NCI-H226 (cell line): ENCODE measurements at places on chromosomes 12 and 14.

- DNase-seq, result no peak
These were observed 81.1 kb downstream of the ITPK1 start for GRCh38 chr14:93034671-93034994.

DNA sequence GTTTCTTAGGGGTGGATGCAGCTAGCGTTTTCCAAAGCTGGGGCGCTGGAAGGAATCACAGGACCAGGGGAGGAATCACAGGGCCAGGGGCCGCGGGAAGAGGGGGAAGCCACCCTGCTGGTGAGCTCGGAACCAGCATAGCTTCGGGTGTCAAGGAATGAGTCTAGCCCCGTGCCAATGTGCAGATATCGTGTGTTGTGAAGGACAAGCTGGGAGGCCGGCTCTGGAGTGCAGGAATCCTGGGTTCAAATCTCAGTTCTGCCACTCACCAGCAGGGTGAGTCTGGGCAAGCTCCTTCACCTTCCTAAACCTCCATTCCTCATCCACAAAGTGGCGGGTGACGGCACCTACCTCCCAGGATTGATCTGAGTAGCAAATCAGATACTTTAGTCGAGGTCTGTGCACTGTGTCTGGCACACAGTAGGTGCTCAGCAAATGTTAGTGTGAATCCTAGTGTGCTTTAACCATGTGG is 53.6 kb upstream of the RIN3 start:
- DNase-seq, result no peak

DNA sequence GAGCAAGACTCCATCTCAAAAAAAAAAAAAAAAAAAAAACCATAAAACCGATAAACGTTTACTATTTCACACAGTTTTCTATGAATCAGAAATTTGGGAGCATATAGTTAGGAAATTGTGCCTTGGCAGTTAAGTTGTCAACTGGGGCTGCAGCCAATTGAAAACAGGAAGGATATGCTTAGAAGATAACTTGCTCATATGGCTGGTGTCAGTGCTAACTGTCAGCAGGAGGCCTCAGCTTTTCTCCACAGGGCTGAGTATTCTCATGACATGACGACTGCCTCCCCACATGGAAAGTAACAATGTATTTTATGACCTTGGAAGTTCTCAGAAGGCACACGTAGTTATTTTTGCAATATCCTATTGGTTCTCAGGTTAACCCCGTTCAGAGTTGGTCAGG is 29.6 kb upstream of the OR5AU1 start:
- DNase-seq, result no peak

- DNase-seq, result no peak
These were observed 100.4 kb downstream of the RFLNA start for GRCh38 chr12:124395284-124395752.

GRCh38 chr12:12927211-12928079 is 24.5 kb downstream of the GPRC5D start:
- DNase-seq, result peak; percentile 83

- no peak for DNase-seq
These were observed 431 bp downstream of the HIP1R start for GRCh38 chr12:122835750-122836026.
